ENCODE measurements at places on chromosomes 12 and 14. TPM values are rescaled to one million over a fixed set of nuclear protein-coding genes. Genes with fewer than 3 reads are reported as not detected.

The TMEM30B gene
- total RNA-seq = 0.27 TPM

The SART3 gene
- total RNA-seq = 41.1 TPM

The CLEC4D gene
- total RNA-seq = not detected

The E2F7 gene
- 7.0 TPM for total RNA-seq

The TSHR gene
- not detected for total RNA-seq

The PPFIA2 gene
- total RNA-seq = not detected

The TDRD9 gene
- total RNA-seq = not detected

The KRT6C gene
- not detected for total RNA-seq

The ERBB3 gene
- total RNA-seq = 1.6 TPM

The AQP2 gene
- not detected for total RNA-seq

The SELPLG gene
- 0.83 TPM for total RNA-seq

The MYF5 gene
- total RNA-seq = not detected

The WSCD2 gene
- total RNA-seq = not detected

The MMP17 gene
- 10.2 TPM for total RNA-seq

The ASB8 gene
- 19.5 TPM for total RNA-seq

The SDSL gene
- 28.4 TPM for total RNA-seq

The KLHDC1 gene
- 0.17 TPM for total RNA-seq

The SLC4A8 gene
- 1.2 TPM for total RNA-seq

The TEX52 gene
- not detected for total RNA-seq

The SYCP3 gene
- total RNA-seq = not detected

The CMKLR1 gene
- total RNA-seq = not detected

The CLEC2A gene
- total RNA-seq = not detected

The KCNC2 gene
- not detected for total RNA-seq

The TBC1D30 gene
- 1.5 TPM for total RNA-seq

The ACSS3 gene
- 0.05 TPM for total RNA-seq

The NCKAP5L gene
- 7.3 TPM for total RNA-seq

The RASSF9 gene
- total RNA-seq = 0.67 TPM

Data from A549 treated with CORT108297 at 1 μM for 4 hours (cell line).